ENCODE measurements at places on chromosomes 11 and 22.

- DNase-seq, result no peak
Observed at GRCh38 chr11:126189109-126189929, 22.1 kb downstream of the RPUSD4 start.

DNA sequence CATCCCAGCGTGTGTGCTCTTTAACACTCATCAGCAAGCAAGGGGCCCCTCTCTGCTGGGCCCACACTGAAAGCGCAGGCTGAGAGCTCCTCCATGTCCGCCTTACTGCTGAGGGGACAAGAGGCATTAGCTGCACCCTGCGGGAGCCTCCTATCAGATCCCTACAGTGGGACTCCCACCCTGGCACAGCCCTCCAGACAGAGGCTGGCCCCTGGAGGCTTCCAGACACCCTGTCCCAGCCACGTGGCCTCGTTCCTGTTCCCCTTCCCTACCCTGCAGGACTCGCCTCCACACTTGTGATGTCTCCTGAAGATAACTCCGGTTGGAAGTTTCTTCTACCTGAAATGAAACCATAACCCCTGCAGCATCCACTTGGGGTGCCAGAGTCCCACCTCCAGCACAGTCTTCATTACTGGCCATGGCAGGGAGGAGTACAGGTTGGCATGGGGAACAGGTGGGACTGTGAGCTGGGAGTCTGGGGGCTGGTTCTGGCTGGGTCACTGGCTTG lies 5.0 kb upstream of the SH3BP1 start:
- no peak for DNase-seq

- no peak for DNase-seq
Observed at GRCh38 chr11:2012440-2012839, 14.8 kb upstream of the H19 start.

GRCh38 chr11:1059759-1060158 lies 14.9 kb upstream of the MUC2 start:
- DNase-seq, result no peak

- DNase-seq, result no peak
Observed at GRCh38 chr11:19379465-19379864, 138.7 kb upstream of the E2F8 start.
